Common myeloid progenitor, CD34-positive (primary cell): ENCODE measurements at places on chromosomes 12 and 14.

DNA sequence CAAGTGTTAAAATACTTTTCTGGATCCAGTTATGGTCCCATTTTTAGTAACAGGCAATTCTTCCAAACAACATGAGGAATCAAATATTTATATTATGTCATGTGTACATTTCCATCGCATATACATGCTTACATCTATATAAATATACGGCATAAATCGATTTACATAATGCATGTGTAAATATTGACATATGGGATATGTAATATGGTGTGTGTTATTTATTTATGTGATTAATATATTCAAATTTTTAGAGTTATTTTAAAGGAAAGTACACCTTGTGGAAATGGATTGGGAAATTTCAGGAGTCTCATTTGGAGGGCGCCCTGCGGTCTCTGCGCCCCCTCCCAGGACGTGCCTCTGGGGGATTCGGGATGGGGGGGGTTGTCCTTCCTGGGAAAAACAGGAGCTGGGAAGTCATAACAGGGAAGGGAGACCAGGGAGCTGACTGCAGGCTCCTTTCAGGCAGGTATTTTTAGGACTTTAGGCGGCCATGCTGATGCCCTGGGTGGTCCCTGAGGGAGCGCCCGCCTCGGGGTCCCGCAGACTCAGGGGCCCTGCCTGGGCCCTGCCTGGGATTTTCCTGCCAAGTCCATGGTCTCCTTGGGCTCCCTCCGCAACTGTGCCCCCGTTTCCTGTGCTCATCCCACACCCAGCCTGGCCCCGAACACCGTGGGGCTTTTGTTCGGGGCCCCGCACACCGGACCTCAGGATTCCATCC lies 82.7 kb upstream of the SFSWAP start:
- DNase-seq, result no peak

DNA sequence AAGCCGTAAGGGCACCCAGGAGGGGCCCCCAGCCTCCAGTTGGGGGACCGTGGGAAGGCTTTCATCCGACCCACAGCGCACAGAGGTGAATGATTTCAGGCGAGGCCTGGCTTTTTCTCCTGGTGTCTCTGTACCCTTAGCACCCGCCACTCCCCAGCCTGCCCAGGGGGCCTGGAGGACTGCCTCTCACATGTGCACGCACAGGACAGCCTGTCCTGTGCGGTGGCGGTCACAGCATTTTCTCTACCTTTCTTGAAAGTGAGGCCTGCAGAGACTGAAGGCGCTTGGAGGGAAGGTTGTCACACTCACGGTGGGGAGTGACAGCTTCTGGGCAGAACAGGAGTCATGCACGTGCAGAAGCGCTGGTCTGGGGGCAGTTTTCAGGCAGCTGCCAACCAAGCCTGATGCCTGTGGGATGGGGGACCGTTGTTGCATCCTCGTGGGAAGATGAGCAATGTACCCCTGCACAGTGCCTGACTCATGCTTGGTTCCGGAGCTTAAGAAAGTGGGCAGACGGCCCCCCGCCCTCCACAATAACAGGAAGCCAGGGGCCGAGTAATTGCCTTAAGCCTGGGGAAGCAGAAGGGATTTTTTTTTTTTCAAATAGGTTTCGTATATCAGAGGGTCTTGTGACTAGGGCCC lies 148.1 kb downstream of the TSPAN9 start:
- DNase-seq, result peak; percentile 89

- DNase-seq, result no peak
Measured at GRCh38 chr12:92045852-92046251, 99.8 kb downstream of the BTG1 start.

GRCh38 chr12:68831272-68831671 lies 23.3 kb downstream of the MDM2 start:
- DNase-seq, result no peak

GRCh38 chr14:59278111-59278510 lies 89.6 kb downstream of the DAAM1 start:
- DNase-seq, result no peak

GRCh38 chr14:87133073-87133801 lies 859.7 kb downstream of the GALC start:
- no peak for DNase-seq

GRCh38 chr14:105026802-105027563 lies 6.1 kb upstream of the CDCA4 start:
- no peak for DNase-seq

- peak; percentile 56 for DNase-seq
Measured at GRCh38 chr14:50967790-50968189, 23.5 kb upstream of the PYGL start.

GRCh38 chr12:116722245-116722644 lies 15.6 kb downstream of the SPRING1 start:
- no peak for DNase-seq

- no peak for DNase-seq
Measured at GRCh38 chr12:2129076-2129475, 76.3 kb downstream of the CACNA1C start.

DNA sequence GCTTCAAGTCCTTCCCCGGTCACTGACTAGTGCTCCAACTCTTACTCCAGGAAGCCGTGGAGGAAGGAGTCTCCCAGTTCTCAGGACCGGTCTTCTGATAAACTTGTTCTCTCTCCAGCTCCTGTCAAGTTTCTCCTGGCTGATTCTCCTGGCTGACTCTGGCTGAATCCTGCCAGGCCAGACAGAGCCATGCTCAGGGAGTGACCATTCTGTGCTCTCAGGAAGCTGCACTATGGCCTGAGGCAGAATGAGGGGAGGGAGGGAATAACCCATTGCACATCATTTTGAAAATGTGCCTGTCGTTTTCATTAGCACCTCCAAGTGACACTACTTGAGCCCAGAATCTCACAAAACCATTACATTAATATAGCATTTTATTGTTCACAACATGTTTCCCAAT lies 80.8 kb downstream of the IFNG start:
- no peak for DNase-seq

DNA sequence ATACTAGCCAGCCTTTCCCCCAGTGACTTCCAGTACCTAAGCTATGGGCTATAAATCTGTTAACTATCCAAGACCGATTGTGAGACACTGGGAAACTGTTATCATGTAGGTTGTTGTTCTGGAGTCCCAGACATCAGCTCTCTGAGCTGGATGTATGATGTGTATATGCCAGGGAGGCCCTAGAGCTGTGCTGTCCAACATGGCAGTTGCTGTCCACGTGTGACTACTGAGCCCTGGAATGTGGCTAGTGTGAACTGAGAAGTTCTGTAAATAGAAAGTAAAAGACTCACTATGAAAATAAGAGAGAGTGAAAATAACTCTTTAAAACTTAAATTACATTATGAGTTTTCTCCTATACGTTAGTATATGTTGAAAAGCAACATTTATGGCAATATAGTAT lies 755.8 kb upstream of the FBXO33 start:
- DNase-seq, result no peak

DNA sequence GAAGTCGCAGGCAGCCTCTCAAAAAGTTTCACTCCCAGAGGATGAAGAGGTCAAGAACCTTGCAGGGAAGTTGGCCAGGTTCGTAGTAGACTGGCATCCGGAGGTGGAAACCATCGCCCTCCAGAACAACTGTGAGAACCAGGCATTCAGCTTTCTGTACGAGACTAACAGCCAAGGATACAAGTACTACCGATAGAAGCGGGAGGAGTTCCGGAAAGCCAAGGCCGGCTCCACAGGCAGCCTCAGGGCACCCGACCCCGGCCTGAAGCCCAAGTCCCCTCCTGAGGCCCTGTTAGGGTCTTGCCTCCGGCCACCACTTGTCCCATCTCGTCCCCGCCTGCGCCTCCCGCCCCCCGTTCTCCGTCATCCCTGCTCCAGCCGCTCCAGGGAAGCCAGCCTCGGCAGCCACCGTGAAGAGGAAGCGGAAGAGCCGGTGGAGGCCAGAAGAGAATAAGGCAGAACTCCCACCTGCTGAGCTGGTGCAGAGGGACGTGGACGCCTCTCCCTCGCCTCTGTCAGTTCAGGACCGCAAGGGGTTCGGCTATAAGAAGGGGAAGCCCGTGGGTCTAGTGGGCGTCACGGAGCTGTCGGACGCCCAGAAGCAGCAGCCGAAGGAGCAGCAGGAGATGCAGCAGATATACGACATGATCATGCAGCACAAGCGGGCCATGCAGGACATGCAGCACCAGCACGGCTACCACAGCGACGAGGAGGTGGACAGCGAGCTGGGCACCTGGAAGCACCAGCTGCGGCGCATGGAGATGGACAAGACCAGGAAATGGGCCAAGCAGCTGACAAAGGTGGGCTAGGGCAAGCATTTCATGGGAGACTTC lies 366.8 kb upstream of the ATXN7L3B start:
- DNase-seq, result no peak

GRCh38 chr12:28158353-28158752 lies 31.9 kb upstream of the CCDC91 start:
- no peak for DNase-seq

DNA sequence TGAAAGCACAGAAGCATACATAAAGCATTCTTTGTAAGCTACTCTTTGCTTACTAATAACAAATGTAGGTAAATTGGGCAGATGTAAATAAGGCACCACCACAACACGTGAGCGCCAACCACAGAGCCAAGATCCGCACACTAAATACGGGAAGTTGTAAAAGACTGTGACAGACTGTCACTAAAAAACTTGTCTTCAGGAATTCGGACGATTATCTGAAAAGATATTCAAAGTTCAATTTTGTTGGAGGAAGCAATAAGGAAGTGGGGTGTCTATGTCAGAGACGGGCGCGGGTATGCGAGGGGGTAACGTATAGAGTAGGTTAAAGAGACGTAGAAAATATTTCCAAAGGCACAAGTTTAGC lies 1.5 kb upstream of the HSP90B1 start:
- DNase-seq, result peak; percentile 80

GRCh38 chr12:94812345-94812744 lies 162.0 kb upstream of the TMCC3 start:
- DNase-seq, result no peak

- DNase-seq, result no peak
Measured at GRCh38 chr12:627863-628741, 35.1 kb downstream of the NINJ2 start.

GRCh38 chr12:1768615-1769014 lies 51.8 kb upstream of the LRTM2 start:
- no peak for DNase-seq

- DNase-seq, result no peak
Measured at GRCh38 chr14:56774503-56774902, 35.8 kb downstream of the OTX2 start.

GRCh38 chr12:4959381-4959780 lies 49.7 kb downstream of the KCNA1 start:
- no peak for DNase-seq

DNA sequence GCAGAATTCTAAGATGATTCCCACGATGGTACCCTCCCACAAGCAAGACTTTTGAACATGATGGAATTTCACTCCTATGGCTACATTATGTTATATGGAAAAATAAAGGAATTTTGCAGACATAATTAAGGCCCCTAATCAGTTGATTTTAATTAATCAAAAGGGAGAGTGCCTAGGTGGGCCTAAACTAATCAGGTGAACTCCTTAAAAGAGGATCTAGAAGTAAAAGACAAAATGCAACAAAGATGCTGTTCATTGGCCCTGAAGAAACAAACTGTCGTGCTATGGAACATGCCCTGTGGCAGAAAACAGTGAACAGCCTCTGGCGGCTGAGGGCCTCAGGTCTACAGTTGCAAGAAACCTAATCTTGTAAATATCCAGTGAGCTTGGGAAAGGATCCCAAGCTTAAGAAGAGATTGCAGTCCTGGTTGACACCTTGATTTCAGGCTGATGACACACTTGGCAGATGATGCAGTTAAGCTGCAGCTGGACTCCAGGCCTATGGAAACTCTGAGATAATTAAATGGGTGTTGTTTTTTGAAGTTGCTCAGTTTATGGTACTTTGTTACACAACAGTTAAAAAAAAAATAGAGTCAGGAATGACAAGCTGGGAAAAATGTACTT lies 13.8 kb downstream of the TMCC3 start:
- DNase-seq, result no peak

- no peak for DNase-seq
Measured at GRCh38 chr14:56025191-56025590, 93.0 kb upstream of the PELI2 start.

DNA sequence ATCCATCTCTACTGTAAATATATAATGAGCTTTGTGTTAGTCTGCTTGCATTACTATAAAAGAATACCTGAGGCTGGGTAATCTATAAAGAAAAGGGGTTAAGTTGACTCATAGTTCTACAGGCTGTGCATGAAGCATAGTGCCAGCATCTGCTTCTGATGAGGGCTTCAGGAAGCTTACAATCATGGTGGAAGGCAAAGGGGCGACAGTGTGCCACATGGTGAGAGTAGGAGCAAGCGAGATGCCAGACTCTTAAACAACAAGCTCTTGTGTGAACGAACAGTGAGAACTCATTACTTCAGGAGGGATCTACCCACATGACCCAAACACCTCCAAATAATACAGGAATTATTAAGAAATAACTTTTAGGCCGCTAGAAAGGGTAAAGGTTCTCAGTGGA lies 28.1 kb downstream of the APOBEC1 start:
- DNase-seq, result no peak

DNA sequence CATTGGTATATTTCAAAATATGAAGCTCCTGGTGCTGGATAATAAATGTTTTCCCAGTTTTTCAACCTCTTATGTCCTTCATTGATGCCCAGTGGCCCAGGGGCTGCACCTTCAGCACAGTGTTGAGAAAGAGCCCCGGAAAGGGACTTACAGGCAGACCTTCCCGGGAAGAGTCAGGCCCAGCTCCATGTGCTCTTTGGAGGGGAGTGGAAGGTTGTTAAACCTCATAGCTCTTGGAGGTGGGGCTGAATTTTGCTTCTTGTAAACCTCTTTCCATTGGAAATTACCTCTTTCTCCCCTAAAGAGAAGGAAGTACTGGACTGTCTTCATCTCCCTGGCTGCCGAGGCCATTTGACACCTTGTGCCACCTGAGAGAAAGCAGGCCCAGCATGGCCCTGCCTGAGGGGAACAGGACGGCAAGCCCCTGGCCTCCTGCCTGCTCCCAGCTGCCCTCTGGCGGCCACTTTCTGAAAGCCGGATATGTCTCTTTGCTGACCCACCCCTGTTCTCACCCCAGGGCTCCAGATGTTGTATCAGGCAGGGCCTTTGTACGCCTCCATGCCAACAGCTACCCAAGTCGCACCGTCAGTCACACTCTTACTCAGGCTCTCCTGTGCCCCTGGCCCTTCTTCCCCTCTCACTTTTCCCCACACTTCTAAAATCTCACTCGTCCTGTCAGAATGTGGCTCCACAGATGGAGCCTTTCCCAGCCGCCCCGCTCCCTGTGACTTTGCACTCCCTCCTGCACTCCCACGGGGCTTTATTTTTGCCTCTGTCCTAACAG lies 43.0 kb downstream of the EVL start:
- DNase-seq, result peak; percentile 88

- peak; percentile 33 for DNase-seq
Measured at GRCh38 chr12:132561427-132562156, 48.8 kb downstream of the LRCOL1 start.

DNA sequence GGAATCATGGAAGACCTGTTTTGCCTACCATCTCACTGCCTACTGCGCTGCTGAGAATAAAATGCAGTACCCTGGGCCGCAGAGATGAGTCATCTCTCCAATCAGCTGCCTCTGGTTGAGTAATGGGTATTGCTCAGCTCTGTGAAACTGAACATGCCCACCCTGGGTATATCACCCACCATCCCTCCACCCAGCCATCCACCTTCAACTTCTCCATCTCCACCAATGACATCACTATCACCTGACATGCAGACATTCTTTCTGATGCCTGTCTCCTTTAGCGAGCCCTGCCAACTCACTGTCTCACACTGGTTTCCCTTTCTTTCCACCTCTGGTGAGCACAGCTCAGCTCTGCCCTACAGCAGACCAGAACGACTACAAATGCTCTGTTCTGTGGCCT lies 33.6 kb downstream of the E2F7 start:
- no peak for DNase-seq

- peak; percentile 29 for DNase-seq
Measured at GRCh38 chr14:68663385-68664076, 129.3 kb downstream of the ZFP36L1 start.

GRCh38 chr12:12461923-12462315 lies 100.7 kb downstream of the DUSP16 start:
- no peak for DNase-seq
